ENCODE measurements at places on chromosomes 13 and 19.

GRCh38 chr19:1857648-1858326 is 5.6 kb downstream of the KLF16 start:
- DNase-seq: no peak

DNA sequence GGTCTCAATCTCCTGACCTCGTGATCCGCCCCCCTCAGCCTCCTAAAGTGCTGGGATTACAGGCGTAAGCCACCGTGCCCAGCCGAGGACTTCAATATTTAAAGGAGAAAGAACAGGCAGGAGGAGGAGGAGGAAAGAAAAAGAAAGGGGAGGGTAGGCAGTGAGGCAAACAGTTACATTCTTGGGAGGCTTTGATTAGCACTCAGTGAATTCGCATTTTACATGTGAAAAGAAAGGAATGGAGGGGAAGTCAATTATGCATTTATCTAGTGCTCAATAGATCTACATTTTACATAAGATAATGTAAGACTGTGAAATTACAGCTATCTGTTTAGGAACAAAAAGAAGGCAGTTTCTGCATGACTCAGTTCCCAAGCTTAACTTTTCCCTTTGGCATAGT is 30.9 kb upstream of the CXCL17 start:
- no peak for DNase-seq

DNA sequence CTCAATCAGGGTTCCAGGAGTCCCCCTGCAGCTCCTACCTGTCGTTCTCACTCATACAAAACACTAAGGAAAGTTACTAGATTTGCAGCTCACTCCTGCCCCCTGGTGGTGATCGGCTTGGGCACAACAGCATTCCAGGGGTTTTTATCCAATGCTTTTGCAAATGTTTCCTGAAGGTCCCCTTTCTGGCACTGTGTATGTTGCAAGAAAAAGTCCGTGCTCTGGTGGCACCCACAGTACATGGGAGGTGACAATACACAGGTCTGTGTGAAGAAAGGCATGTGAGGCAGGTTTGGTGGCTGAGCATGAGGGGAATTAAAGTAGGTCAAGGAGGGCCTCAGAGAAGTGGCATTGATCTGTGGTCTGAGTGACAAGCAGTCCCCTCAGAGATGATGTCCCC is 8.6 kb upstream of the TYK2 start:
- DNase-seq: peak; percentile 90

- DNase-seq: no peak
Observed at GRCh38 chr13:79628463-79628862, 147.5 kb downstream of the NDFIP2 start.

DNA sequence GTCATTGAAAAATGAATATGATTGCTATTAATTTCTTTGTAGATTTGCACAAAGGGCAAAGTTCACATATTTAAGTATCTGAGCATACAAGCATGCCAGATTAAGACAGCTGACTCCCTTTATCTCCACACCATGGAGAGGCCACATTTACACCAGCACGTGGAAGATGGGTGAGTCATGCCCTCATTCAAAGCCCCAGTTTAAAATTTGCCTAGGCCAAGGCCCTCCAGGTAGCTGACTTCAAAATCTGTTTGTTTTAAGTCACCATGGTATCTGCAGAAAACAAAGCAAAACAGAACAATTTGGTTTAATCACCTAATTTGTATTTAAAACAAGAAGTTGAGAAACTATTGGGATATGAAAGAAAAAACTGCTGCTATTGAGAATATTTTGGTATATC is 109.2 kb downstream of the ESD start:
- no peak for DNase-seq

GRCh38 chr19:14972676-14973075 is 7.0 kb downstream of the SLC1A6 start:
- DNase-seq: no peak

DNA sequence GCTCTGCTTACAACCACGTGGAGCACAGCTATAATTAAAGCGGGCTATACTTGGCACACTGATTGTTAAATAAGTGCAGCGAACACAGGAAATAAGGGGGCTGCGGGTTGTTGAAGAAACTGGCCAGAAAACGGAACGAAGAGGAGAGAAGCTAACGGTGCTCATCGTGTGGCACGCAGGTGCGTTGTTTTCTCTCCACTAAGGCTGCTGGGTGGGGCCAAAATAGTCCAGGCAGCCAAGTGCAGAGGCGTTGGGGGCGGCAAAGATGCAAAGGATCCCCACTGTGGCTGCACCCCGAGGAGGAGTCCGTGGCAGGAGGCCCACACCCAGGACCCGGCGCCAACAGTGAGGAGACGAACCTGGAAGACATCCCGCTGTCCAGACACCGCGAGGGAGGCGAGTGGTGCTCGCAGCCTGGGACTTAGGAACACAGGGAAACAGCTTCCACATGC is 8.1 kb upstream of the ARL11 start:
- no peak for DNase-seq

- no peak for DNase-seq
Observed at GRCh38 chr19:6018786-6019185, 40.8 kb upstream of the RANBP3 start.

DNA sequence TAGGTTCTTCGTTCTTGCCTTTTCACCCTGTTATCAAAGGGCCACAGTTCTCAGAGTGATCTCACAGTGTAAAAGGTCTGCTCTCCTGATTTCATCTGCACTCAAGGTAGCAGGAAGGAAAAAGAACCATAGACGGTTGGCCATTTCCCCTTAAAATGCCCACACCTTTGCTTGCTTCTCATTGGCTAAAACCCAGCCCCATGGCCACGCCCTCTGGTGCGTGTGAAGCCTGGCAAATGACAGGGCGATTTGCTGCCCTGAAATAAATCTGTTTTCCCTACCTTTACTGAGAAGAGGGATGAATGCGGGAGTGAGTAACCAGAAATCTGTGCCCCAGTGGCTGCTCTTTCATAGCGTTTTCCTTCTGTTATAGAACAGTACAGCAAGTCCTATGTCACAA is 269.3 kb downstream of the POU4F1 start:
- no peak for DNase-seq

DNA sequence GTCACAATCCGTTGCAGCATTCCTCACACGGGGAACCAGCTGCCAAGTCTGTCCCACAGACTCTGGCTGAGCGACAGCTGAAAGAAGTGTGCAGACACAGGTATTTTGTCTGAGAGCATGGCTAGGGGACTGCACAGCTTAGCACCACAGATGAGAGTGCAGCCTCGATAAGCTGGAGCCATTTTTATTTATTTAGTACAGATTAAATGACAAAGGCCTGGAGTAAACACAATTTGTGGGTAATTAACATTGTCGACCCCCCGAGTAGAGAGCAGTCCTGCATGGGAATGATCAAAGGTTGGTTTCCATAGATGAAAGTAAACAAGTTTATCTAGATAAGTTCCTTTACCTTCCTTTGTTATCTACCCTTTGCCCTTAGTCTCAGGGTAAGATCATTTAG is 836.2 kb downstream of the DACH1 start:
- no peak for DNase-seq

DNA sequence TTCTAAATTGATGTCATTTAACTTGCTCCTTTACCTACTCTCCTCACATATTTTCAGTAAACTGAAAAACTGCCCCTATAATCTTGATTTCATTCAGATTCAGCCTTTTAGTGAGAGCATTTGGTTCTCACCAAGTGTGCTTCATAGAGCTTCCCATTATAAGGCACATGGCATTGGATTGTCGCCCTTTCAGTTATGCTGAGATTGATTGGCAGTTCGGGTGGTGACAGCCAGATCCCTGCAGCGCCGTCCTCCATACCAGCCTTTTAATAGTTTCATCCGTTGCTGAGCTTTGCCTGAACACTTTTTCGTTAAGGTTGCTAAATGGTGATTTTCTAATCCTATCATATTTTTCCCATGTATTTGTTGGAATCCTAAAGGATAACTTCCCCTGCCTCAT is 80.4 kb downstream of the DHRS12 start:
- no peak for DNase-seq

- DNase-seq: no peak
Observed at GRCh38 chr13:97967948-97968347, 14.5 kb downstream of the IPO5 start.

DNA sequence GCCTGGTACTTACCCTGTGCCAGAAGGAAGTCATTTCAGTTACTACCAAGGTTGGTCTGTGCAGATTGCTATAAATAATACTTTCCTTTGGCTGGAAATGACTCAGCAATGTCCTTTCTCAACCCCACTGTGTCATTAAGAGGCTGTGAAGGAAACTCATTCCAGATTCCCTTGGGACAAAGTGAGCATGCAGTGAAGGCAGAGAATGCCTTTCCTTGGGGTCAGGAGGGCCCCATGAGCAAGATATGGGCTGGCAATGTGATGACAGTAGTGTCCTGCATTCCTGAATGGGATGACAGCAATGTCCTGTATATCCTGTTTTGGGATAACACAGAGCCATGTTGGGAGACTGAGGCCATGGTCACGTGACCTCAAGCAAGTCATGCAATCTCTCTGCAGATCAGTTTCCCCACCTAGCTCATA is 213.1 kb upstream of the TMTC4 start:
- no peak for DNase-seq

- no peak for DNase-seq
Observed at GRCh38 chr13:29457299-29457698, 138.2 kb downstream of the SLC7A1 start.

DNA sequence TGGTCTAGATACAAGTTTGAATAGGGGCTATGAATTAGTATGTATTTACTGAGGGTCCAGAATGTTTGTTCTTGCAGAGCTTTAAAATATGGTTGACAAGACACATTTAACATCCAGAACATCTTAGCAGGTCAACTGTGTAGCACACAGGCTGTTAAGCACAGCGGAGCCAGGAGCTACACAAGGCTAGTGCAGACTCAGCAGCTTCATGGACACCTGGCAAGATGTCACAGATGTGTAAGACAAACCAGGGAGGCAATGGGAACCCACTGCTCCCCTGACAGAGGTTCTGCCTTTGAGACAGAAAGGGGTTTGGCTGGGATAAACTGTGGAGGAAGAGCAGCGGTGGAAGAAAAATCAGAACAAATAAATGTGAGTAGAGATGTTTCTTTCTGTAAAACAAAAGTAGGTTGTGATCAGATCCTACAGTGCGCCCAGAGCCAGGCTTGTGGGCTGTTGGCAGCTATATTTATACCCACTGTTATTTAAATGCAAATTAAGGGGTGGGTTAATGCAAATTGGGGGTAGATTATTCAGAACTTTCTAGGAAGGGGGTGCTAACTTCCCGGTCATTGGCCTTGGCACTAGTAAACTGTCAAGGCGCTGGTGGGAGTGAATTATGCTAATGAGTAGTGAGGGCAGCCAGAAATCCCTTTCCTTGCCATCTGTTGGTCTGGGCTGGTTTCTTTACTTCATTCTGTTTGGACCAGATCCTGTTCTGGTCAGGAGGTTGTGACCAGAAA is 33.0 kb downstream of the MIPEP start:
- DNase-seq: no peak

- no peak for DNase-seq
Observed at GRCh38 chr19:36973844-36974195, 57.7 kb downstream of the ZNF568 start.

- no peak for DNase-seq
Observed at GRCh38 chr19:48842789-48843162, 6.5 kb upstream of the HSD17B14 start.

DNA sequence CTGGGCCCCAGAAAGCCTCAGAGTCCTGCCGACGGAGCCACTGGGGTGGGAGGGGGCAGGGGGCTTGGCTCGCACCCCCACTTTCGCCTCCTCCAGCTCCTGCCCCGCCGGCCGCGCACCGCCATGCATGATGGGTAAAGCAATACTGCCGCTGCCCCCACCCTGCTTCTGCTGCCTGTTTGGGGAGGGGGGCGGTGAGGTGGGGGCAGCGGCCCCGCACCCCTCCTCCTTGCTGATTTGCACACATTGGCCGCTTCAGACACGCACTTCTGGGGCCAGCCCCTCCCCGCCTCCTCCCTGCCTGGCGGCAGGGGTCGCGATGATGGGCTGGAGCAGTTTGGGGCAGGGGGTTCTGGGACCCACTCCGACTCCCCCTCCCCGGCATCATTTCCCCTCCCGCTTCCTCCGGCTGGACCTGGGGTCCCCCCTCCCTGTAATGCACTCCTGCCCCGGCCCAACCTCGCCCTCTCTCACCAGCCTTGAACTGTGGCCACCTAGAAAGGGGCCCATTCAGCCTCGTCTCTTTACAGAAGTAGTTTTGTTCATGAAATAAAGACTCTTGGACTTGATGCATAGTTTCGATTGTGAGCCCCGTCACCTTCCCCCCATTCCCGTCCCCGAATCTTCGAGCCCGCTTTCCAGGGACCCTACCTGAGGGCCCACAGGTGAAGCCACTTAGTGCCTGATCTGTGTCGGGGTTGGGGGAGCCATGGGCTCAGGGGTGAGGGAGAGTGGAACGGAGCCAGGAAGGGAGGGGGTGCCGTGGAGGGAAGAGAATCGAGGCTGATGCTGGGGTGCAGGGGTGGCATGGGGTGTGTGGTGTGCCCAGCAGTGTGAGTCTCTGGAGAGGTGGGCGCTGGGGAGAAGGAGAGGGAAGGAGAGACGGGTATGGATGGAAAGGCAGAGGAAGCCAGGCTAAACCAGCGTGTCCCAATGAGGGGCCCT is 1.4 kb upstream of the HPN start:
- no peak for DNase-seq

GRCh38 chr13:60112771-60113170 is 51.0 kb downstream of the DIAPH3 start:
- DNase-seq: no peak

DNA sequence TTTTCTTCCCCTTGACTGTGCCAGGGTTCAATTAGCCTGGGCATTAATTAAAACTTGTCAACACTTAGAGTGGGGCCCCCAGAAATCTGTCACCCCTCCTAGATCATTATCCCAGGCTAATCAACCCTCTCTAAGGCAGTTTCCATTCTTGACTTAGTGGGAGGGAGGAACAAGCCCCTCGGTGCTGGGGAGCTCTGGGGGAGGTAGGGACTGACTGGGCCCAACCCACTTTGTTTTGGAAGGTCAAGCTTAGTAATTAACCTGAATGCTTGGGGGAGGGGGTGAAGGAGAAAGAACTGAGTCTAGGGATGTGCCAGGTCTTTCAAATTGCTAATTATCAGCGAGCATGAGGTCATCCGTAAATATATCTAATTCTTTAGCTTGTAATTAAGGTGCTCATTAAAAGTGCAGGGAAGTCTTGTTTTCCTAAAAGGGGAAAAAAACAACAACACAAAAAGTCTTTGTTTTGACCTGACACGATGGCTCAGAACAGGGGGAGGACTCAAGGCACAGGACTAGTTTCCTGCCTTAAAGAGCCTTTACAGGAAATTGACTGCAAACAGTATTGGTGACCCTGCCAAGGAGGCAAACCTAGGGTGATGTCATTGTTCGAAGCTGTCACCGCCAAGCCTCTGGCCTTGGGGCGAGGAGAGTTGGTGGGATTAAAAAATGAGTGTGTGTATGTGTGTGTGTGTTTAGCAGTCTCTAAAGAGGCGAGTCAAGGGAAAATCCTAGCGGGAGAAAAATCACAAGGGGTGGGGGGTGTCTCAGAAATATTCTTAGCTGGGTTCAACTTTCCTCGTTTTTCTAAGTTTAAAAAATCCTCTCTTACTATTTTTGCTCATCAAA is 19.4 kb downstream of the ACTN4 start:
- no peak for DNase-seq

- DNase-seq: no peak
Observed at GRCh38 chr13:86933676-86934075, 737.5 kb upstream of the SLITRK5 start.

DNA sequence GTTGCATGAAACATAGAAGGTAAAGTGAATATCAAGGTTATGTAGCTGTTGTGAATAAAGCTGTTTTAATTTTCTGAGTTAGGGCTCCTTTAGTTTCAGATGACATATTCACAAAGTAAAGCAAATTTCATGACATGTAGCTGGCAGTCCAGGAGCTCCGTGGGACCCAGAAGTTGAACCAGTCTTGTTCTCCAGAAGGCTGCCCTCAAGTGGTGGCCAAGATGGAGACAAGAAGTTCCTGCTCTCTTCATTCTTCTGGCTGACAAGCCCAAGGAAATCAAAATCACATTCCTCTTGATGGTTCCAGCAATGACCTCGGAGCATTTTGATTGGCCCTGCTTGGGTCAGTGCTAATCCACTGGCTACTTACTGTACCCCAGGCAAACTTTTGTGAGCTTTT is 128.7 kb downstream of the LIG4 start:
- DNase-seq: no peak
